NCI-H2081 (cell line): ENCODE measurements at places on chromosomes 16 and 17.

DNA sequence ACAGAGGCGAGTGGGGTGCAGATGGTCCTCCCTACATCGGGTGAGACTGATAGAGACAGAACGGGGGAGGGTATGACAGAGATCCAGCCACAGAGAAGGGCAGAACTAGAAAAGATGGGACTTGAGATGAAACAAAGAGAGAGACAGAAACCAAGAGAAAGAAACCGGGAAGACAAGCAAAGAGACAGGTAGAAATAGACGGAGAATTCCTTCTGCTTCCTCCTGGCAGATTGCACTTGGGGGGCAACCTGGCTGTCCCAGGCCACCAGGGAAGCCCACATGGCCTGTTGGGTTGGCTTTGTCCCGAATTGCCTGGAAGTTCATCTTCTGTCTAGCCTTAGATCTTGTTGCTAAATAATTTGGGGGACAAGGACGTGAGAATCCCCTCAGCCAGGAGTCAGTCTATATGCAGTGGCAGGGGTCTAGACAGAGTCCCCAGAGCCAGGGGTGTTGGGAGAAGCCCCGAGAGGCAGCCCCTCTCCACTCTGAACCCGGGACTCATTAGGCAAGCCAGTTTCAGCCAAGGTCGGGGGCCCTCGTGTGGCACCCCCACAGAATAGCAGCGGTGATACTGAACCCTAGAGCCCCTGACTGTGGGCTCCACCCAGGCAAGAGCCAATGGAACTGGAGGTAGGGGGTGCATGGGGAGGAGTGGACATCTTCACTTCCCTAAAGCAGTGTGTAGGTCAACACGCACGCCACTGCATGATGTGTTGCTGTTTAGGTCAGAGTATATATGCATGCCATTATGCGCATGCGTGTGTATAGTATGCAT lies 627 bp upstream of the TSPOAP1 start:
- DNase-seq: no peak

DNA sequence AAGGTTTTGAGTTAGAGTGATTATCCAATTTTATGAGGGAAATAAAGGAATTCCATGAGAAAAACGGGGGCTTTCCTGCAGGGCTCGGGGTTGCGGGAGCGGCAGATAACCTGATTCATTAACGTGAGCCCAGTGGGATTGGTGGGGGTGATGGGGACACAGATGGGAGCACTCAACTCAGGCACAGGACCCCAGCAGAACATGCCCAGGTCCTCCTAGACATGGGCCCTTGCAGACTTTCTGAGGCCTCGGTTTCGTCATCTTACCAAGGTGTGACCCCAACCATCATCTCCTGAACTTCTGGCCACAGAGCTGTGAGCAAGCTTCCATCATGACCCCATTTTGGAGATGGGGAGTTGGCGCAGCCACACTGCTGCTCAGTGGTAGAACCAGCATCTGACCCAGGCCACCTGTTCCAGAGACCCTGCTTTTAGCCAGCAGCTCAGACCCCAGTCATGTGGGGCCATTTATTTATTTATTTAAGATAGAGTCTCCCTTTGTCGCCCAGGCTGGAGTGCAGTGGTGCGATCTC lies 22.3 kb downstream of the CARHSP1 start:
- no peak for DNase-seq

GRCh38 chr16:72191551-72191950 lies 19.6 kb upstream of the PMFBP1 start:
- no peak for DNase-seq

DNA sequence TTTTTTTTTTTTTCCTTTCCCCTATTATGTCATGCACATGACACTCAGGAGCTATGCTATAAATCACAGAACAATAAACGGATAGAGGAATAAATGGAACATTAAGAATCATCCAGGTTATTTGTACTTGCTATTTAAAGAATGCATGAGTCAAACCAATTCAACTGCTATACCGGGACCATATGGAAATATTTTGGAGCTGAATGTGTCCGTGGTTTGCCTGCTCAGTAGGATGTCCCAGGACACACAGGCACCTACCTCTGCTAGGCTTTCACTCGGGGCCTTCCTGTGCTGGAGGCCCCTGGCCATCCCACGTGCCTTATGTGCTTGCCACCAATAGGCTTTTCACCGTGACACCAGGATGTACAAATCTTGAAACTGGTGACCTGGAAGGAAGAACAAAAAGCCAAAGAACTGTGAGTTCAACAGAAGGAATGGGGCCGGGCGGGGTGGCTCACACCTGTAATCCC lies 15.3 kb upstream of the SEC14L1 start:
- DNase-seq: peak; percentile 29

- no peak for DNase-seq
Measured at GRCh38 chr16:66245072-66245471, 121.4 kb upstream of the CDH5 start.

- DNase-seq: no peak
Measured at GRCh38 chr16:23394141-23394831, 58.7 kb downstream of the COG7 start.

DNA sequence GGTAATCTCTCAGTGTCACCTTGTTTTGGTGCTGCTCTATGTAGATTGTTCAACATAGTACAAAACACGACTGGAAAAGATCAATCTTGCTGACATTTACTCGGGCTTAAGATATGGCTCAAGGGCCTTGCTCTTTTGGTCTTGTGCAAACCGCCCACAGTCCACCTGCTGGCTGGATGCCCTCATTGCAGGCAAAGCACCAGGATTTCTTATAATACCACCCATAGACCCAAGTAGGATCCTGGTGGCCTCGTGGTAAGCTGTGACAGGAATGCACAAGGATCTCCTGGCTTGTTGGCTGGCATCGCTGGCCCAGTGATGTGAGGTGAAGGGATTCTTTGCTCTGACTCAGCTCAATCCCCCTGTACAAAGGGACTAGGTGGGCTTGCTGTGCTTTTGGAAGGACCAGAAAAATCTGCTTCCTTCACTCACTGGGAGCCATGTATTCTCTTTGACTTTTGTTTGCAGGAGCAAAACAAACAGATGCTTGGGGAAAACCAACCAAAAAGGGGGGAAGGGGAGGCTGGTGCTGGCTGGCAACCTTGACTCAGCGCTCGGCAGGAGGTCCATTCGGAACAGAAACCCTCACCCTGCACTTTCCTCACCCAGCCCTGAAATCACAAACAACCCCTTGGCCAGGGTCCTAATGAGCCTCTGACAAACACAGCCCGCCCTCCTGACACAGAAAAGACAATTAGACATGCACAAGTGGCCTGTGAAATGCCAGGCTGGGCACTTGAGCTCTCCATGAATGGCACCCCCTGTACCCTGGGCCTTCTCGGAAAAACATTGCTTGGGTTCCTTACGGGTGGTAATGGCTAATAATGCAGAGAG lies 36.6 kb upstream of the MED9 start:
- DNase-seq: peak; percentile 92

DNA sequence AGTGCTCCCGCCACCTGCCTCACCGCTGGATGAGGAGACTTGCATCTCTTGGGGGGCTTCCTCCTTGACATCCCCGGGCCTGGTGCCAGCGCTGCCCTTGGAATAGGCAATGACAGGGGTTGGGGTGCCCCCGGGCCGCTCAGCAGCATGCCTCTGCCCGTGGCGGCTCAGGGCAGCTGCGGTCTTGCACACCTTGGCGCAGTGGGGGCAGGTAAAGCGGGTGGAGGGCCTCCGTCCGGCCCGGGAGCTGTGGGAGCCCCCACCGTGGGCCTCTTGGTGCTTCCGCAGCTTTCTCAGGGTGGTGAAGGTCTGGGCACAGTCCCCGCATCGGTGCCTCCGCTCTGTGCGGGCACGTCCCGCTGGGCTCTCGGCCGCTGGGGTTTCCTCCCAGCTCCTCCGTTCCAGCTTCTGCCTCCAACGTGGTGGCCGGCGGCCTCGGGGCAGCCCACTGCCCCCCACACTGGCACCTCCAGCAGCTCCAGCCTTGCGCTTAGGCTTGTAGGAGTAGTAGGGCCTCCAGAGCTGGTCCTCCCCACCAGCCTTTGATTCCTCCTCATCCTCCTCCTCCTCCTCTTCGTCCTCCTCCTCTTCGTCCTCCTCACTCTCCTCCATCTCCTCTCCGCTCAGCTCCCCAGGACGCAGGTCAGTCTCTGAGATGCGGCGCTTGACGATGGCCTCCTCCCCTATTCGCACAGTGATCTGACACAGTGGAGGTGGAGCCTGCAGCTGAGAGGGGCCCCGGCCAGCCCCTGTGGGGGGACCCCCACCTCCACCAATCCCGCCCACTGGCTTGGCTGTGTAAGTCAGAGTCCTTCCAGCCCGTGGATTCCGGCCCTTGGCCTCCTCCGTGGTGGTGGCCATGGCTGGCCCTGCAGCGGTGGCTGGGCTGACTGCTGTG lies 16.7 kb downstream of the ZBTB4 start:
- no peak for DNase-seq

DNA sequence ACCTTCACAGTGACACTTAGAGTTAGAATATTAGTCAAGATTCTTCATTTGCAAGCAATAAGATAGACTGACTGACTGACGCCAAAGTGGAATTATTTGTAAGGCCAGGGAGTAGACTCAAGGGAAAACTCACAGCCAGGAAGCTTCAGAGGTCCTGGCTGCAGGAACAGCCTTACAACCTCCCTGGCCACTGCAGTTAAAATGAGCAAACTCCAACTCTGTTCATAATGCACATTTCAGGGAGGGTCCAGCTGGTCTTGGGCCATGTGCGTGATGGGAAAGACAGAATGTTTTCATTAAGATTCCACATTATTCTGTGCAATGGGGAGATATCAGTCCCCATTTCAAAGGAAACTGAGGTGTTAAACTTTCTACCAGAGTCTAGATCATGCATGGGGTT lies 9.9 kb downstream of the CAPNS2 start:
- no peak for DNase-seq
